ENCODE measurements at places on chromosomes 5 and 9. TPM values are rescaled to one million over a fixed set of nuclear protein-coding genes. Genes with fewer than 3 reads are reported as not detected.

The PDCD1LG2 gene
- polyA plus RNA-seq: 0.90 TPM

The MZB1 gene
- polyA plus RNA-seq: 0.47 TPM

The PIP5KL1 gene
- polyA plus RNA-seq: 0.81 TPM

The SH3TC2 gene
- not detected for polyA plus RNA-seq

The ORM2 gene
- not detected for polyA plus RNA-seq

The PTCD2 gene
- polyA plus RNA-seq: 5.4 TPM

The RNF130 gene
- 5.6 TPM for polyA plus RNA-seq

The IFNK gene
- polyA plus RNA-seq: not detected

The TIMD4 gene
- polyA plus RNA-seq: 4.6 TPM

The GTF3C5 gene
- polyA plus RNA-seq: 35.8 TPM

The SMIM33 gene
- polyA plus RNA-seq: 0.74 TPM

The CORO2A gene
- 13.9 TPM for polyA plus RNA-seq

The TMEM252 gene
- polyA plus RNA-seq: not detected

The TEK gene
- not detected for polyA plus RNA-seq

The PCDHB6 gene
- not detected for polyA plus RNA-seq

The POLR3G gene
- 1.3 TPM for polyA plus RNA-seq

The RNF224 gene
- polyA plus RNA-seq: not detected

The C5orf46 gene
- not detected for polyA plus RNA-seq

The CNTNAP3B gene
- not detected for polyA plus RNA-seq

The FOXE1 gene
- polyA plus RNA-seq: not detected

The GHR gene
- polyA plus RNA-seq: not detected

The FOXD4L4 gene
- not detected for polyA plus RNA-seq

The CDC20B gene
- not detected for polyA plus RNA-seq

The CCT5 gene
- 204 TPM for polyA plus RNA-seq

The KIF20A gene
- polyA plus RNA-seq: 0.60 TPM

The C8G gene
- polyA plus RNA-seq: not detected

The SPACA9 gene
- polyA plus RNA-seq: 2.2 TPM

The CXCL14 gene
- polyA plus RNA-seq: not detected

The PCDHGB2 gene
- not detected for polyA plus RNA-seq

The OBP2B gene
- not detected for polyA plus RNA-seq

The BAAT gene
- polyA plus RNA-seq: not detected

The RABL6 gene
- polyA plus RNA-seq: 9.4 TPM

The WDR38 gene
- polyA plus RNA-seq: not detected

All from CD4-positive, CD25-positive, alpha-beta regulatory T cell (primary cell).